Tibial nerve (tissue), 4 donors: ENCODE measurements at places on chromosomes 3 and 15. TPM values are rescaled to one million over a fixed set of nuclear protein-coding genes. Genes with fewer than 3 reads are reported as not detected.

The CLDN1 gene
- total RNA-seq = 116 TPM

The ADGRG7 gene
- 0.42 TPM for total RNA-seq

The ISLR gene
- total RNA-seq = 165 TPM

The ALS2CL gene
- 18.4 TPM for total RNA-seq

The GXYLT2 gene
- 16.7 TPM for total RNA-seq

The TRIM42 gene
- total RNA-seq = not detected

The C3orf85 gene
- total RNA-seq = not detected

The FILIP1L gene
- 27.4 TPM for total RNA-seq

The CALML4 gene
- total RNA-seq = 7.5 TPM

The CTXN2 gene
- not detected for total RNA-seq

DNA sequence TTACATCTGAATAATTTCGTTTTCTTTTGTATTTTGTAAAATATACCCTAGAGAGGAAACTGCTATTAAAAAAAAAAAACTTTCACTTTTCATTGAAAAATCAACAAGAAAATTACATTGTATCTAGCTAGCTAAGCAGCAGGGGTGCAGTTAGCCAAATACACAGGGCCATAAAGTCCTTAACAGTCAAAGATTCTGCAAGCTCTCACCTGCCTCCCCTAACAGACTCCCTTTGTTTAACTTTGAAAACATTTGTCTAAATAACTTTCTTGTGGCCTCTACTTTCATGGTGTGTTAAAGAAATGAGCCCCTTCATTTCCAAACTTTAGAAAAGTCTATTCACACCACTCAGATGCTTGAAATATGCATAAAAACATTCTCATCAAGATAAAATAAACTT lies 23.3 kb downstream of the CBLB start:
- H3K4me1 ChIP-seq = no peaks in the 10 kb centered on the region
- no peak for DNase-seq
- no peaks in the 10 kb centered on the region for H3K27me3 ChIP-seq

DNA sequence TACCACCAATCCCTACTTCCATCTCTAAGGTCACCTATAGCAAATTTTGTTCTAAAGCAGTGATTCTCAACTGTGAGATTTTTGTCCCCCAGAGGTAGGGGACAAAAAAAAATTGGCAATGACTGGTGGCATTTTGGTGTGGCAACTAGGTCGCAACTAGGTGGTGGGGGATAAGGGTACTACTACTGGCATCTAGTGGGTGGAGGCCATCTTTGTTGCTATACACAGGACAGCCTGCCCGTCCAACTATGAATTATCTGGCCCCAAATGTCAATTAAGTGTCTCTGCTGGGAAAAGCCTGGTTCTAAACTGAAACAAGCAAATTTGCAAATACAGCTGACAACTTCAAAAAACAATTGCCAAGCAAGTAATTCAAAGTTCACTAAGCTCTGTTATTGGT lies 1.4 kb downstream of the MTMR10 start:
- no peak overlapping the region for H3K27ac ChIP-seq
- H3K4me1 ChIP-seq = peaks cover 22% of the 10 kb centered on the region
- no peaks in the 10 kb centered on the region for H3K27me3 ChIP-seq
- peak overlapping the region; percentile 100 for H3K4me3 ChIP-seq
- no peak for DNase-seq
- no peaks in the 10 kb centered on the region for H3K36me3 ChIP-seq

DNA sequence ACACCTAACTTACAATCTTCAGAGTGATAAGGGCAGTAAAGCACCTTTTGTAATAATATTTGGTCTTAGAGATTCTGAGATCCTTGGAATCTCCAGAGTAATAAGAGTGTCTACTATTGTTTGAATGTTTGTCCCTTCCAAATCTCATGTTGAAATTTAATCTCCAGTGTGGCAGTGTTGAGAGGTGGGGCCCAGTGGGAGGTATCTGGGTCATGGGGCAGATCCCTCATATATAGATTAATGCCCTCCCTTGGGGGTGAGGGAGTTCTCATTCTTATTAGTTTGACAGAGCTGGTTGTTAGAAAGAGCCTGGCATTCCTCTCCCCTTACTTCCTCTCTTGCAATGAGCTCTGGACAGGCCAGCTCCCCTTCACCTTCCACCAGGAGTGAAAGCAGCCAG lies 16.0 kb downstream of the DZIP1L start:
- H3K36me3 ChIP-seq = no peaks in the 10 kb centered on the region
- H3K4me3 ChIP-seq = no peak overlapping the region
- no peak overlapping the region for H3K27ac ChIP-seq
- H3K27me3 ChIP-seq = no peaks in the 10 kb centered on the region

DNA sequence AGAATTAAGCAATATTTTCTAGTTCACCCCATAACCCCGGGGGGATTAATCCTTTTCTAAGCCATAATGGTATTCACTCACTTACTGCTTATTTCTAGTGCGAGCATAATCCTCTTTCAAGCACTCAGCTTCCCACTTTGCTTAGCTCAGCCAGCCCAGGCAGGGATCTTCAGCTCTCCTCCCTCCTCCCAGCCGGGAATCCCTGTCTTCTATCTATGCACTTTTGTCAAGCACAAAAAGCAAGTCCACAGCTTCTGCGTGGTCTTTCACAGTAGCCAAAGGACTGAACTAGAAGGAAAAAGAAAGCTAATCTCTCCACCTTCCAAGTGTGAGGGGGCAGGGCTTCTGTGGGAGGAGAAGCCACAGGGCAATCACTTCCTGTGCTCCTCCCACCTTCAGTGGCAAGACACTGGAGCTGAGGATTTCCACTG lies 62.8 kb downstream of the PEX5L start:
- peak overlapping the region; percentile 17 for H3K27ac ChIP-seq
- no peaks in the 10 kb centered on the region for H3K36me3 ChIP-seq
- H3K4me1 ChIP-seq = no peaks in the 10 kb centered on the region
- no peaks in the 10 kb centered on the region for H3K27me3 ChIP-seq
- no peak for DNase-seq

- no peak for DNase-seq
- H3K4me1 ChIP-seq = peaks cover 20% of the 10 kb centered on the region
- H3K27ac ChIP-seq = no peak overlapping the region
- H3K27me3 ChIP-seq = no peaks in the 10 kb centered on the region
- H3K36me3 ChIP-seq = no peaks in the 10 kb centered on the region
- H3K4me3 ChIP-seq = no peak overlapping the region
Observed at GRCh38 chr3:192825216-192825615, 92.4 kb downstream of the MB21D2 start.

DNA sequence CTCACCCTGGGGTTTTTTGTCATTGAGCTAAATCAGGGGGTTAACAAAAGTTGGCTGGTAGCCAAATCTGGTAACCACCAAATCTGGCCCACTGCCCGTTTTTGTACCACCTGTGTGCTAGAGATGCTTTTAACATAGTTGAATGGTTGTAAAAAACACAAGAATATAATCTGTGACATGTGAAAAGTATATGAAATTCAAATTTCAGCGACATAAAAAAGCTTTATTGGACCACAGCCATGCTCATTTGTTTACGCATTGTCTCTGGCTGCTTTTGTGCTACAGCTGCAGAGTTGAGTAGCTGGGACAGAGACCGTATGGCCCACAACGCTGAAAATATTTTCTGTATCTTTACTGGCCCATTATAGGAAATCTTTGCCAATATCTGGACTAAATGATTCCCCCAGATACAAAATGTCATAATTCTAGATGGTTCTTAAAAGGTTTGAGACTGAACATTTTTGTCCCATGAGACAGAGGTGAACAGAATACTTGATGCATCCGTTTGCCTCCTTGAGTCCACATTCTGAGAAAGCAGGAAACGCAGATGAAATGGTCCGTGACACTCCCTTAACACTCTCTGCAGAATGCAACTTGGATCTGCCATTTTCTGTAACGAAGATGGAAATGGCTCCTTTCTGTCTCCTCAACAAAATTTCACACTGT lies 120.9 kb upstream of the PDZRN3 start:
- H3K27me3 ChIP-seq = no peaks in the 10 kb centered on the region
- DNase-seq = no peak
- peaks cover 3% of the 10 kb centered on the region for H3K4me1 ChIP-seq
- H3K4me3 ChIP-seq = no peak overlapping the region
- no peak overlapping the region for H3K27ac ChIP-seq

DNA sequence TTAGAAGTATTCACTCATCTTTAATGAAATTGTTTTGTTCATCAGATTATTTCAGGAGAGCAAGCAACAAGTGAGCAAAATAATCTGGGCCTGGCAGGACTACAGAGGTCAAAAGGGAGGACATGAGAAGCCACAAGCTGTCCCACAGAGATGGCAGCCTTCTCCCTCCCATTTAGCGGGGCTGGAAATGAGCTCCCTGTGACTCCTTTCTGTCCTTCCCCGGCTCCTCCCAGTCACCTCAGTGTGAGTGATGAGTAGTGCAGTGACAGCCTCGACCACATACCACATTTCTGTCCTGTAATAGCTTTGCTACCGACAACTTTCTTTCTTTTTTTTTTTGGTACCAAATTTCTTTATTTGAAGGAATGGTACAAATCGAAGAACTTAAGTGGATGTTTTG lies 38.0 kb downstream of the RAB7A start:
- no peak for DNase-seq
- no peaks in the 10 kb centered on the region for H3K36me3 ChIP-seq
- H3K4me1 ChIP-seq = peaks cover 63% of the 10 kb centered on the region
- H3K4me3 ChIP-seq = no peak overlapping the region

GRCh38 chr3:58202917-58203360 lies 7.8 kb downstream of the DNASE1L3 start:
- no peaks in the 10 kb centered on the region for H3K36me3 ChIP-seq
- no peaks in the 10 kb centered on the region for H3K4me1 ChIP-seq
- H3K27me3 ChIP-seq = no peaks in the 10 kb centered on the region
- no peak for DNase-seq

- H3K4me1 ChIP-seq = no peaks in the 10 kb centered on the region
- H3K27me3 ChIP-seq = no peaks in the 10 kb centered on the region
- H3K27ac ChIP-seq = no peak overlapping the region
- no peaks in the 10 kb centered on the region for H3K36me3 ChIP-seq
Observed at GRCh38 chr3:174110761-174111160, 713.2 kb downstream of the NLGN1 start.

- peak overlapping the region; percentile 46 for H3K4me3 ChIP-seq
- H3K27me3 ChIP-seq = peaks cover 70% of the 10 kb centered on the region
- H3K27ac ChIP-seq = no peak overlapping the region
- no peak for DNase-seq
- H3K36me3 ChIP-seq = no peaks in the 10 kb centered on the region
Observed at GRCh38 chr15:77819851-77820728, 187.4 kb upstream of the LINGO1 start.

DNA sequence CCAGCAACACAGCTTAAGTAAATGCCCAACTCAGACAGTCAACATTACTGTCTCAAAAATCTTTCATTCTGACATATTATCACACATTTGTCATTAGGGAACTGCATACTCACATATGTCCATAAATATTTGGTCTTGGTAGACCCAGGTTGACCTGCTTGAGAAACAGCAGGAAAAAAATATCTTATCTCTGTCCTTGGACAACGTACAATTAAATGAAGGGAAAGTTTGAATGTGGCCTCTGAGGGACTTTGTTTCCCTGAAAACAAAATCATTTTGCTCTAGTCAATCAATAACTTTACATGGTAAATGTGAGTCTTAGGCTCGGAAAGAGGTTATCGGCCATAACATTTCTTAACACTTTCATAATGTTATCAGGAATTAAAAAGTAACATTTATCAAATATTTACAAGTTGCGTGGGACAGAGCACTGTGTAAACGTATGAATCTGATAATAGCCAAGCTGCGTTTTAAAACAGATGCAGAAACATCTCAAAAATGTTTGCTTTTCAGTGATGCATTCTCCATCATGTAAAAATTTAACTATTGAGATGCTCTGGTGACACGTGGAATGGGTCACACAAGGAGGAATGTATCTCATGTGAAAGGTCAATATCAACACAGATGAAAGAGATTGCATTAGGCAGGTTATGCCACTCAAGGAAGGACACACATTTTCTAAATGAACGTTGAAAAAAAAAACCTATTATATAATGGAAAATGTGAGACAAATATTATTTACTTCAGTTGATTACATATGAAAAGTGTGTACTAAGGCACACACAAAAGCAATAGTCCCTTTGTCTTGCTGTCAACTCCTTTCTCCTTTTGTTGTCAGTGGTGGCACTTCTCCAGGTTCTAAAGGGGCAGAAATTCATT lies 304.4 kb downstream of the WDR72 start:
- no peaks in the 10 kb centered on the region for H3K36me3 ChIP-seq
- H3K27ac ChIP-seq = no peak overlapping the region
- H3K27me3 ChIP-seq = no peaks in the 10 kb centered on the region
- no peak overlapping the region for H3K4me3 ChIP-seq
- DNase-seq = no peak

DNA sequence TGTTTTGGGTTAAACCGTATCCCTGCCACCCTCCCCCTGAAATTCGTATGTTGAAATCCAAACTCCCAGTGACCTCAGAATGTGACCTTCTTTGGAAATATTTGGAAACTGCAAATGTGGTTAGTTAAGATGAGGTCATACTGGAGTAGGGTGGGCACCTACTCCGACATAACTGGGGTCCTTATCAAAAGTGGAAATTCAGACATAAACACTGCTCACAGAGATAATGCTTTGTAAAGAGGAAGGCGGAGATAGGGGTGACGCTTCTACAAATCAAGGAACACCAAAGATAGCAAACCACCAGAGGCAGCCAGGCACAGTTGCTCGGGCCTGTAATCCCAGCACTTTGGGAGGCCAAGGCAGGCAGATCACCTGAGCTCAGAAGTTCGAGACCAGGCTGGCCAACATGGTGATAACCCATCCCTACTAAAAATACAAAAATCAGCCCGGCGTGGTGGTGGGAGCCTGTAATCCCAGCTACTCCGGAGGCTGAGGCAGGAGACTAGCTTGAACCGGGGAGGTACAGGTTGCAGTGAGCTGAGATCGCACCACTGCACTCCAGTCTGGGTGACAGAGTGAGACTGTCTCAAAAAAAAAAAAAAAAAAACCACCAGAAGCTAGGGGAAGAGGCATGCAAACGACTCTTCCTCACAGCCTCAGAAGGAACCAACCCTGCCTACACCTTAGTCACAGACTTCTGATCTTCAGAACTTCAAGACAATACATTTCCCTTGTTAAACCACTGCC lies 51.1 kb upstream of the CHD2 start:
- no peak overlapping the region for H3K4me3 ChIP-seq
- H3K36me3 ChIP-seq = no peaks in the 10 kb centered on the region
- H3K4me1 ChIP-seq = peaks cover 18% of the 10 kb centered on the region
- no peaks in the 10 kb centered on the region for H3K27me3 ChIP-seq

- H3K4me3 ChIP-seq = peak overlapping the region; percentile 56
- no peaks in the 10 kb centered on the region for H3K36me3 ChIP-seq
- peaks cover 8% of the 10 kb centered on the region for H3K4me1 ChIP-seq
- no peaks in the 10 kb centered on the region for H3K27me3 ChIP-seq
- DNase-seq = peak; percentile 29
Observed at GRCh38 chr15:96325541-96326327, 4.8 kb upstream of the NR2F2 start.

GRCh38 chr3:150145659-150146058 lies 175.0 kb upstream of the PFN2 start:
- H3K4me1 ChIP-seq = no peaks in the 10 kb centered on the region
- no peak for DNase-seq
- no peak overlapping the region for H3K27ac ChIP-seq
- H3K36me3 ChIP-seq = no peaks in the 10 kb centered on the region

GRCh38 chr3:197203714-197204146 lies 94.7 kb downstream of the DLG1 start:
- H3K27me3 ChIP-seq = no peaks in the 10 kb centered on the region
- H3K36me3 ChIP-seq = no peaks in the 10 kb centered on the region
- no peak overlapping the region for H3K4me3 ChIP-seq
- H3K27ac ChIP-seq = no peak overlapping the region
- H3K4me1 ChIP-seq = no peaks in the 10 kb centered on the region
